Endodermal cell (in vitro differentiated cells): ENCODE measurements at places on chromosomes 5 and 9. TPM values are rescaled to one million over a fixed set of nuclear protein-coding genes. Genes with fewer than 3 reads are reported as not detected.

Gene CER1
- 694 to 6,466 TPM (median 767 TPM) in 3 replicates for total RNA-seq

- DNase-seq = peak; percentile 61
Measured at GRCh38 chr9:113536483-113537228, 73.1 kb downstream of the RGS3 start.

DNA sequence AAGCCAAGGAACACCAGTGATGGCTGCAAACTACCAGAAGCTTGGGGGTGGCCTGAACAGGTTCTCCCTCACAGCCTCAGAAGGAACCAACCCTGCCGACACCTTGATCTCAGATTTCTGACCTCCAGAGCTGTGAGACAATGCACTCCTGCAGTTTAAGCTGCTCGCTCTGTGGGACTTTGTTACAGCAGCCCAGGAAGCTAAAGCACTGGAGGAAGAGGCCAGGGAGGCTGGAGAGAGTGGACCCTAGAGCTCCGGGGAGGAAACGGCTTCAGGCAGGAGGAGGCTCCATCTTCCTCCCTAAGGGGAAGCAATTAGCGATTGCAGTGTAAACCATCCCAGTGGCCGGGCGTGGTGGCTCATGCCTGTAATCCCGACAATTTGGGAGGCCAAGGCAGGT lies 25.1 kb downstream of the BARX1 start:
- DNase-seq = peak; percentile 71

GRCh38 chr5:150406103-150406722 lies 6.5 kb downstream of the CD74 start:
- DNase-seq = no peak

GRCh38 chr5:91207248-91207647 lies 175.9 kb downstream of the ARRDC3 start:
- DNase-seq = no peak
